Right forelimb (tissue), 1 donor: ENCODE measurements at places on chromosomes 13 and 19.
A peak's percentile ranks its signal among the peaks of the same experiment; 100 is the strongest.

DNA sequence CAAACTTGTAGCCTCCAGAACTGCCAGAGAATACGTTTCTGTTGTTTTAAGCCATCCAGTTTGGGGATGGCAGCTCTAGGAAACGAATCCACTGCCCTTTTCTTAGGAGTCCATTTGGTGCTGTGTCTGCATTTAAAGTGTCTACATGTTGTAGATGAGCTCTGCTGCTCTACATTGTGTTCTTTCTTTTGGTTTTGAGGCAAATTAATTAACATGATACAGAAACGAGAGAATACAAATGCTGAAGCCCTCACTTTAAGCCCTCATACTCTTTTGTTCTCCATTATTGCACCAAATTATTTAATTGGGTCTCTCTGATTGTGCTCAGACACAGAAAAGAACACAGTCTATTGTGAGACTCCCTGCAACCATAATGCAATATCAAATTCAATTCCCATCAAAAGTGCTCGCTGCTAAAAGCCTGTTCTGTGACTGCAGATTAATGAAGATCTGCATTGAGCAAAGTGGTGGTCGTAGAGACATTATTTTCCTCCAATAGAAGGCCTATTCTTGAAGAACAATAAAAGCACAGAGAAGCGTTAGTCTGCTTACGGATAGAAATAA is 166.3 kb upstream of the SOX21 start:
- DNase-seq: no peak

DNA sequence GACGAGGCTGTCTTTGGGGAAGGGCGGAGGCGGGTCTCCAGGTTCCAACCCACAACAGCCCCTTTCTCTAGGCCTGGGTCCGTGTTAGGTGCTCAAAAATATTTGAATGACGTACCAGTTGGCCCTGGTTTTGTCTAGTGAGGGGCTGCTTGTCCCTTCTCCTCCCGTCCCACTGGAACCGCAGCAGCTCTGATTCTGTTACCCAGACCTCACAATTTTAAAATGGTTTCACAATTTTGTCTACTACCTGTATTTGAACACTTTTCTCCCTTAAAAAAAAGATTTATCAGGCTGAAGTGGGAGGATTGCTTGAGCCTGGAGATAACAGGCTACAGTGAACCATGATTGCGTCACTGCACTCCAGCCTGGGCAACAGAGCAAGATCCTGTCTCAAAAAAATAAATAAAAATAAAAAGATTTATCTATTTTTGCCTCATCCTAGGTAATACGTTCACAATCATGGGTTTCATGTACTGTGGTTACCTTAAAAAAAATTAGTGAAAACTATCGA is 1.3 kb upstream of the IRF2BP1 start:
- DNase-seq: no peak

- no peak for DNase-seq
These were observed 53.3 kb downstream of the OXGR1 start for GRCh38 chr13:96940961-96941360.

- DNase-seq: no peak
These were observed 644 bp upstream of the RAVER1 start for GRCh38 chr19:10333758-10334587.

DNA sequence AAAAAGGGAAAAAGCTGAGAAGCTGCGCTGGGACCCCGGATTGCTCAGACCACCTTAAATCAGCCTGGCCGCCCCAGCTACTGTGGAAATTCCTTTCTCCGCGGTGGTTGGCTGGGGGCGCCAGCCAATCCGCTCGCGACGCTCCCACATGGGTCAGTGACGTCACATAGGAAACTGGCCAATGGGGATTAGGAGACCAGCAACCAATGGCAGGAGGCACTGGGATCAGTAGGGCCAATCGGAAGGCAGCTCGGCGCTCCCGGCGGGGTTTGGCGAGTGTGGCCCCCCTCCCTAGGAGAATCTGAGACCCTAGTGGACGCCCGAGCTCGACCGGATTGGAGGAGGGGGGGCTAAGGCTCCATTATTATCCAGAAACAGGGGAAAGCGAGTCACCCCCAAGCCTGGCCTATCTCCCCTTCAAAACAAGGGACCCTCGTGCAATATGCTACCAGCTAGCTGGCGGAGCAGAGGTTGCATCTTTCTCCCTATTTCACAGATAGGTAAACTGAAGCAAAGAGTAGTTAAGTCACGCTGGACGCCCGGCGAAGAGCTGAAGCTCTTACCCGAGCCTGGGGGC is 6.5 kb upstream of the TLE2 start:
- peak; percentile 100 for DNase-seq

DNA sequence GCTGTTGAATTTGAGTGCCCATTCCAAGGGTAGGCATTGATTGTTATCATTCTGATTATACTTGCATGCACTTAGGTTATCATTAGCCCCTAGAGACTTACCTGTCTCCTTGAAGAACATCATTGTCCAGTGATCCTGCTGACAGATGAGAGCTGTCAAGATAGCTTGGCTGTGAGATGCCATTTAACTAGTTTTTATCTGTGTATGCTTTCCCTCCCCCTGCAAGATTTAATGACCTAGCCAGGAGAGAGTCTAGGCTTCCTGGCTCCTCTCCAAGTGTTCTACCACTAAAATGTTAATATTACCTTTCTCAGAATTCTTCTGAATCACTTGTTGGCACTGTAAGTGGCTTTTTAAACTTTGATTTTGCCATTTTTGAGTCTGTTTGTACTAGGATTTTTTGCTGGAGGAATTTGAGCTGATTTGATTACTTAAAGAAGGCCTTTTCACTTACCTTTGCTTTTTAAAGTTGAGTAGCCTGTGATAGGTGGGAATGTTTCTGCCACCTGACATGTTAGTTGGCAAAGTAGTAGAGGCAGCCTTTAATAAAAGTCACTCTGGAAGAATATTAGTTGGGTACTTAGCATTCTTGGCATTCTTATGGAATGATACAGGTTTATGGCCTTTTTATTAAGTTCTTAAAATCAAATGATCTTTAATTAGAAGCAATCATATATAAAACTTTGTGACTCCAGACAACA is 41.1 kb downstream of the ARHGAP35 start:
- DNase-seq: no peak

DNA sequence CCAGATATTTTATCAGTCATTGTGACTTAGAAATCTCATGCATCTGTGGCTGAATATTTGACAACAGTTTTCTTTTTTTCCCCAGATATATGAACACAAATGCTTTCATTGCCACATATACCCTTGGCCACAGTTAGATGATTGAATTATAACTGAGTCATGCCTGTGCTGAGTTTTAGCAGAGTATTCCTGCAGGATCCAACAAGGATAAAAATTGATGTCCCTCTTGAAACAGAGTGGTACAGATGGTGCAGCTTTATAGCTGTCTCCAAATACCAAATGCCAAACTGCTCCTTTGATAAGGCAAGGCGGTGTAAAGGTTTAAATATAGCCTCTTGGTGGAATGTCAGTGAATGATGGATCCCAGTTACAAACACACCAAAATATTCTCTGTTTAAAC is 428.5 kb downstream of the GPC6 start:
- DNase-seq: no peak
